ENCODE measurements at places on chromosomes 4 and X.

DNA sequence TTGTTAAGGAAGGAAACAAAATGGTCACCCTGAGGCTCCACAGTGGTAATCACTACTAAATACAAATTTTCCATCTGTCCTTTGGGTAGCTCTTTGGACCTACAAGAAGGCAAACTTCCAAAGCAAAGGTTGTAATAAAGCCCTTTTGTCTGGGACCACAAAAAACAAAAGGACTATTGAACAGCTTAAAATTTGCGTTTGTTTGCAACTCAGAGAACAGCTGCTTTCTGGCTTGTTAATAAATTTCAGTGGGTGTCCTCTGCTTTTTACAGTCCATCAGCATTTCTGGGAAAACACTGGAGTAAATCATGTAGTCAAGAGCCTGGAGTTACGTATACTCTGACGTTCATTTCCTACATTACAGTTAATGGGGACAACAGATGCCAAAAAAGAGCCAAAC lies 439.7 kb upstream of the DIAPH2 start:
- no peak for DNase-seq

- no peak for DNase-seq
Measured at GRCh38 chrX:46488712-46489111, 56.5 kb downstream of the ZNF674 start.

DNA sequence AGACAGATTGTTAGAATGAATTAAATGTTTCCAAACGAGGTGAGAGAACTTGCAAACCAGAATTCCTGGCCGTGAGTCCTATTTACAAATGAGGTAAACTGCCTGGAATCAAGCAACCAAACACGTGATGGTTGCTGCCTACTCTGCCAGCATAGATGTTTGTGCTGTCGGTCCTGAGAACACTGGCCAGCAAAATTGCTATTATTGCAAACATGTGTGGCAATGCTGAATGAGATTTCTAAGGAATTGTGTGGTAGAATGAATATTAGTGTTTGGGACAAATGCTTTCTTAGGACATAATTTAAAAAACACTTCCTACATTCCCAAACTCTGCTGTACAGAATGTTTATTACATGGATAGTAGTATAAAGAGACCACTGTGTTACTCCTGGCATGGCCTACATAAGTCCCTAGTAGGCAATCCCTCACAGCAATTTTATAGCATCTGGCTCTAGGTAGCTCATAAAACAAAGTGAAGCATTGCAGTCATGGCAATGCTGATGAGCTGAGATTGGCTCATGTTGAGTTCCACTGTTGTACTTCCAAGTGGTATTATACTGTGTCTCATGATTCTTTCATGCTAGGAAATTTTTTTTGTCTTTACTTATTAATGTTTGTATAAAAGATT lies 605.2 kb upstream of the EPHA5 start:
- DNase-seq = no peak

DNA sequence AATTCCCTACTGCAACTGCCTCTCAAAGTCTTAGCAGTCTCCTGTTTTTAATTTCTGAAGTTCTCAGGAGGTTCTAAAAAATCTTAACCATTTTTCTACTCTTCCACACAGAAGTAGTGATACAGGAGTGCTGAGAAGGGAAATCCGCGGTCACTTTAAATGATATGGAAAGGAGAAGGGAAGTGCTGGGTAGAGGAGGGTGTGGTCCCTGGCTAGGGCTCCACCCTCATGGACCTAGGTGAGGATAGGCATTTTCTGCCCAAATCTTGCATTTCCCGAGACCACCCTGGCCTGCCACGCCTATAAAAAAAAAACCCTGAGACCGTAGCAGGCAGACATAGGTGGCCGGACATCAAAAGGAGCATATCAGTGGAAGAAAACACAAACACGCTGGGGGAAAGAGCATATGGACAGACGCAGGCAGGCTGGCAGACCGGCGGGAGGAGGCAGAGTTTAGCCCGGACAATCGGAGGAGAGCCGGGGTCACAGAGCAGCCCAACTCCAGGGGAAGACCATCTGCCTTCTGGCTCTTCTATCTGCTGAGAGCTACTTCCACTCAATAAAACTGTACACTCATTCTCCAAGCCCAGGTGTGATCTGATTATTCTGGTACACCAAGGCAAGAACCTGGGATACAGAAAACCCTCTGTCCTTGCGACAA lies 85.7 kb downstream of the POU3F4 start:
- no peak for DNase-seq

DNA sequence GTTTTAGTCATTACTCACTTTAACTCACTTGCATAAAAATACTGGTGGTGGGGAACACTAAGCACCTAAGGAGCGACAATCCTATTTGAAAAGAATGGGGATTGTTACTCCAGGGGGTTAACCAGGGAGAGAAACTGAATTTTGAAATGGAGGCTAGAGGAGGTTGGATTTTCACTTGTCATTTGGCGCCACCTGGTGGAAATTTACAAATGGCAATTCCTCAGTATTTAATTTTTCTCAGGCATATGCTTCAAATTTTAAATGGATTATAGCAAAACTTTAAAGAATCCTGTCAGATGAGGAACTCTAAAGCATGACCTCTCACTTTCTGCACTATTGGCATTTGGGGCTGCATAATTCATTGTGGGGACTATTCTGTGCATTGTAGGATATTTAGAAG lies 2.7 kb upstream of the GEMIN8 start:
- peak; percentile 54 for DNase-seq

DNA sequence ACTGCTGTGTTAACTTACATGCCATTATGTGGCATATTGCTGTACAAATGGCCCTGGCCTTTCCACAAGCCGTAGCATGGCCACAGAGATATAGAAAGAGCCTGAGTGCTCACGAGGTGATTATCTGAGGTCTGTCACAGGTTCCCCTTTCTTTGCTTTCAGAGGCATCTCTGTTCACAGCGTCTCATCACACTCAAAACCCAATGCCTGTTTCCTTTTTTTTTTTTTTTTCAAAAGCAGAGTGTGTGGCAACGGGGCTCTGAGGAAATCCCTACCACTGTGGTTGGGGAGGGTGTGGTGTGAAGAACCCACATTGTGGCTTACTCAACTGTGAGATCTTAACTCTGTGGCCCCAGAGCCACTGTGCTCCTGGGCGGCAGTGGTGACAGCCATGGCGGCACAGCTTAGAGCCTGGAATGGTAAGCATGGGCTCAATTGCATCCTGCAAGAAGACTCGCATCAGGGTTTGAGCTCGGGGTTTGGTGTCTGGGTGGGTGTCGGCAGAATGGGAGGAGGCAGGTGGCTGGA lies 30.8 kb downstream of the RTL5 start:
- DNase-seq = peak; percentile 70

DNA sequence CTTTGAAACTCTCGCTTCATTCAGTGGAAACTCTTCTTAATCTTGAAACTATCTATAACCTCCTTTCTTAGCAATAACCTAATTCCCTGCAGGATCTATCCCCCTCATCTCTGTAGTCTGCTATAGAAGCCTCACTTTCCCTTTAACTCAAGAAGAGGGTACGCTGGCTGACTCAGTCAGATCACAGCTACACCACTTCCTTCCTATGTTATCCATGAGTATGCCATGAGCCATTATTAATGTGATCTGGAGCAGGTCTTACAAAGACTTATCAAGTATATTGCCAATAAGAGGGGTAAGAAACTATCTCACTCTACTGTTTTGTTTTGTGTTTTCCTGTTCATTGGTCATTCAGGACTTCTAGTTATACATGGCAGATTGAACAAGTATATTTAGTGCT lies 165.3 kb downstream of the PJA1 start:
- no peak for DNase-seq

DNA sequence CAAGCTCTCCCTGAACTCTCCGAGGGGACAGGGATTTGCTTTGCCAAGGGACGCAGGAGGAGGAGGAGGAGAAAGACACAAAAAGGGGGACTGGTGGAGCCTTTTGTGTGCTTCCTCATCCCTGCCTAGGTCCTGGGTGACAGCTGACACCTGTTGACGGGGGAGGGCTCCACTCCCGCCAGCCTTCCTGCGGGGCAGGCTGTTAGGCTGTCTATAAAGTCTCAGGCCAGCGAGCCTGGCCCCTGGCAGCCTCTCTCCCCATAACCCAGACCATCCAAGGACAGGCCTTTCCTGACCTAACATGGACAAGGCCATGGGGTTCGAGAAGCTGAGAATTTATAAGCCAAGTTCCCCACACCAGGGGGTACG lies 832 bp upstream of the EVC2 start:
- DNase-seq = no peak

- no peak for DNase-seq
Measured at GRCh38 chr4:23991444-23991843, 101.6 kb upstream of the PPARGC1A start.

DNA sequence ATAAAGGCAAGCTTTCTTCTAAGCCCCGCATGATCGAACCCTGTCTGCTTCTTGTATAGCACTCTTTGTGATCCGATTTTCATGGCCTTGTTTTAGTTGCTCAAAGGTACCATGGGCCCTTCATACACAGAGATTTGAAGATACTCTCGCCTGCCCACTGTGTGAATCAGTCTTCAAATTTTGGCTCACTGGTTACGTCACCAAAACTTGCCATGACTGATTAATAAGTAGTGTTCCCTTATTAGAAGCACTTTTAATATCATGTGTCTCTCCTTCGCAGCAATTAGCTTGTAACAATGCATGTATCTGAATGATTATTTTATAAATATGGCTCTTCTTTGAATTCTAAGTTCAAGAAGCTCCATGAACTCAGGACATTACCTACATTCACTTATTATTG lies 880.5 kb downstream of the STPG2 start:
- DNase-seq = no peak
